H7 (cell line): ENCODE measurements at places on chromosomes 1 and 21. TPM values are rescaled to one million over a fixed set of nuclear protein-coding genes. Genes with fewer than 3 reads are reported as not detected.

The TFF2 gene
- not detected in 2 replicates for total RNA-seq

The USP33 gene
- total RNA-seq, result 86.4 and 101 TPM in 2 replicates

The PALMD gene
- total RNA-seq, result not detected in 2 replicates

The TMEM125 gene
- 11.1 and 13.0 TPM in 2 replicates for total RNA-seq

The S100A14 gene
- 1.8 and 2.0 TPM in 2 replicates for total RNA-seq

The SPATA45 gene
- total RNA-seq, result 0.38 and 0.63 TPM in 2 replicates

The KLHL21 gene
- 35.0 and 41.1 TPM in 2 replicates for total RNA-seq

The CXADR gene
- total RNA-seq, result 96.2 and 113 TPM in 2 replicates

DNA sequence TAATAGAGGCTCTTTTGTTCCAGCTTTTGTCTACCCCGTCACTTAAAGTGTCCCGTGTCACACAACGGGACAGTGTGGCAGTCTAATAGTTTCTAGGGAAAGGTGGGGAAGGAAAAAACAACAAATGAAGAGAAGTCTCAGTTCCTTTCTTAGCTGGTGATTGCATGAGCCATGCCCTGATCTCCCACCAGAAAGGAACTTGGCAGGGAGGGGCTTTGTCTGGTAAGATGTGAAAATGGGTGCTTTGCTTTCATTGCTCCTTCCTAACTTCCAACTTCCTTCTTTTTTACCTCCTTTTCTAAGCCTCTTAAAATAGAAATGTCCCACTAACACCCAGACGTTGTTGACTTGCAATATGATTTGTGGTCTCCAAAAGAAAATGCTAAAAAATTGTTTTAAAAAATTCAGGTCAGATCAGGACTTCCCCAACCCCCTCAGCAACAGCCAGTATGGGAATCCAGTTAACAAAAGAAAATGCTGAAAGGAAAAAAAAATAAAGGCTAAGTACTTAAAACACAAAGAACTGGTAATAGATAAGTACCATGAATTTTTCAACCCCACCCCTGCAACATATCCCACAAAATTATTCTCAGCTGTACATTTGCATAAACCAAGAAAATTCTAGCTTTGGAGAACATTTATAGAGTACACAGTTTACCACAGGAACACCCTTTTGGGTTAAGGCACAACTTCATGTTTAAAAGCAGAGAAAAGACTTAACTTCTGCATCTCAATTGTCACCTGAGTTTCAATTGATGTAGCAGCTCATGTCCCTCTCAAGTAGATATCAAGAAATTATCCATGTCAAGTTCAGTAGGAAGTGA lies 106.2 kb downstream of the NIBAN1 start:
- no peak for DNase-seq

GRCh38 chr21:38342739-38343138 lies 85.9 kb downstream of the KCNJ15 start:
- DNase-seq, result no peak

DNA sequence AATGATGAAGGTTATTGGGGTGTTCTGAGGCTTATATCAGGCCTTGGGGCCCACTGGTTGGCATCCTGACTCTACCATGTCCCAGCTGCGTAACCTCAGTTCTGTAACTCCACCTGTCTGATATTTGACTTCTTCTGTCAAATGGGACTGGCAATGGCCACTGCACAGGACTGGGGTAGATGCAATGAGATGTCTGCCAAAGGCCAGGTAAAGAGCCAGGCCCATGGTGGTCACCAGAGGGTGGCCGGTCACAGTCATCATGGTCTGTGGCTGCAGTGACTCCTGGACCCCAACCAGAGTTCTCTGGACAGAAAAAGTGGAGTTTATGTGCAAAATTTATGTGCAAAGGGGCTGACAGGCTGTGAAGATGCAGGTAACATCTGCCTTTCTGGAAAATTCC lies 173.3 kb downstream of the PTPRU start:
- no peak for DNase-seq

DNA sequence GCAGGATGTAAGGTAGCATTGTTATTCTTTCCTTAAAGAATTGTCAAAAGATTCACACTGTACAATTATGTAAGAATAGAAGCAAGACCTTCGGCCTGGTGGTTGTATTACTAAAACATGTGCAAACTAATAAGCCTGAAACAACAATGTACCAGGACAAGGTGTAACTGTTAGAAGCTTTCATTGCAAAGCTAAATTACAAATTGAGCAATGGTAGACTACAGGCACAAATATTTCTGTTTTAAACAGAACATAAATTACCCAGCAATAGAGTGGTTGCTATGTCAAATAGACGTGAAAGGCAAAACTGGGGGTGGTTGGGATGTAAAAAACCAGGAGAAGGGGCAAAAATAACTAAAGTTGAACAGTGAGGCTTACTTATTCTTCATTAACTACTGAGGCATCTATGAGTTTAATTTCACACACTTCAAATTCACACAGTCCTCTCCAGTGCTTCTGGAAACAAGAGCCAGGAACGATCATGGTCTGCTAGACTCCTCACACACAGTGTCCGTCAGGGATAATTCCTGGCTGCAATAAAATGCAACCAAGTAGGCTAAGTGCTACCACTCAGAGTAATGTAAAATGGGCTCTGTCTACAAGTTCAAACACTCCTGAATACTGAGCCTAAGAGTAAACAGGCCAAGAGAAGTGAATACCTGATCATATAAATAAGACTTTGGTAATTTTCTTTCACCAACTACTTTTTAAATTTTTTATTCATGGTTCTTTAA lies 39.3 kb upstream of the C1orf198 start:
- DNase-seq, result no peak

GRCh38 chr1:50490640-50491039 lies 67.4 kb upstream of the DMRTA2 start:
- DNase-seq, result no peak

- DNase-seq, result no peak
These were observed 1.9 kb downstream of the RGS1 start for GRCh38 chr1:192577145-192578140.

- peak; percentile 58 for DNase-seq
These were observed 27.5 kb downstream of the ARID1A start for GRCh38 chr1:26723013-26723991.

- no peak for DNase-seq
These were observed 1.5 kb upstream of the GALNT2 start for GRCh38 chr1:230065571-230065970.

- no peak for DNase-seq
These were observed 29.2 kb upstream of the BRDT start for GRCh38 chr1:91919962-91920361.

DNA sequence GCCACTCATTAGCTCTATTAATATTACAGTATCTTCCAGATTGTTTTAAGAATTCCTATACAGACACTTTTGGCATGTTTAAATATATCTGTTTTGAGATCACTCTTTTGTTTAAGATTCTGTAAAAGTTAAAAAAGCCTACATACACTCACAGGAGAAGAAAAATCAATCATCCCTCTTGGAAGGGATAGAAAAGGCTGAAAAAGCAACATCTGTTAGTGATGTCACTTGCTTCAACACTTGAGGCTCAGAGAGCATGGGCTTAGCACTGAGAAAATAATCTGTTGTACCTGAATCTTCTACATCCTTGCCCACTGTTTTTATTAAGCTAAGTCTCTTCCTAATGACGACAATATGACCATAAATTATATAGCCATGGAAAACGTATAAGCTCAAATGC lies 127.0 kb downstream of the ZP4 start:
- no peak for DNase-seq
